ENCODE measurements at places on chromosomes 11 and 22.

DNA sequence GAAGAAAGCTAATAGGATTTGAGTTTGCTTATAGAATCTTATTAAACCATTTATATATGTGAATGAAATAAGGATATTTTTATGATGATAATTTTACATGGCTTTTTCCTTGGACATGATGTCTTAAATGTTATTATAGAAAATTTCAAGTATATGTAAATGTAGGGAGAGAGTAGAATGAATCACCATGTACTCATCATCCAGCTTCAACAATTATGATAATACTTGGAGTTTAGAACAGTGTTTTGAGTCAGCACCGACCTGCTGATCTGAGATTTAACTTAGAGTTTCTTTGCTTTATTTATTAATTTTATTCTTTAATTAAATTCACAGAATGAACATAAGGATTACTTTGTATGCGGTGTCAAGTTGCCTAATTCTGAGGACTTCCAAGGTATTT, 193.5 kb downstream of the UVRAG start:
- DNase-seq: peak; percentile 24

DNA sequence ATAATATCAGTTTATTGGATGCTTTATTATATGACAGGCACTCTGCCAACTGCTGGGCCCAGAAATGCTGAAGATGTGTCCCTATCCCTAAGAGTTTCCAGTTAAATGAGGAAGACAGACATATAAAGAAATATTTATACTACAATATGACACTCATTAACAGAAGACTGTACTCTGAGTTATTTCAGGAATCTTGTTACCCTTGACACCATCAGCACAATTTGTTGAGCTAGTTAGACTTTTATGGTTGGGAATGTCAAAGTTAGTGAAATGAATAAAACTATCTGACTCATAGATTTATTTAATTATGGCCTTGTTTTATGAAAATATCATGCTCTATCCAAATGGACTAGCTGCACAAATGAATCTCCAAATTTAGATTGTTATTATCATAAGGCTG, 25.6 kb upstream of the MSANTD4 start:
- DNase-seq: no peak

DNA sequence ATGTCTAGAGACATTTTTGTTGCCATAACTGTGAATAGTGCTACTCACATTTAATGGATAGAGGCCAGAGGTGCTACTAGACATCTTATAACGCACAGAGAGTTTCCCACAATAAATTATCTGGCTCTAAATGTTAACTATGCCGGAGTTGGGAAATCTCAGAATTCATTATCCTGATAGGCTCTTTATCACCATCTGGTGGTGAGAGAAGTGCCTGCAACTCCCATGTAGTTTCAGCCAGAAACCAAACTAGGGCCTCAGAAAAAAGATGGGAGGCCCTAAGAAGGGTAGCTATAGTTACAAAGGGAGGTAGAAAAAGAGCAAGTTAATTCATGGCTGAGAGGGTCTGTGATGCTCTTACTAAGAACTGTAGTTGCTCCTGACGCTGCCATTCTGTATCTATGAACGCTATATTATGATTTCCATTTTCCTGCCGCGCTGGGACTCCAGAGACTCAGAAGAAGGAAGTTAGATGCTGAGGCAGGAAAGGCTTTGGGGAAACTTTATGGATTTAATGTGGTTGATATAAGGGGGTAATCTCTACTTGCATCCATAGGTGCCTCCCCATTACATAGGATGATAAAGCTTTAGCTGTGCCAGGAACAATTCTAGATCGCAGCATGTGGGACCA, 22.9 kb upstream of the MRPL17 start:
- peak; percentile 79 for DNase-seq

DNA sequence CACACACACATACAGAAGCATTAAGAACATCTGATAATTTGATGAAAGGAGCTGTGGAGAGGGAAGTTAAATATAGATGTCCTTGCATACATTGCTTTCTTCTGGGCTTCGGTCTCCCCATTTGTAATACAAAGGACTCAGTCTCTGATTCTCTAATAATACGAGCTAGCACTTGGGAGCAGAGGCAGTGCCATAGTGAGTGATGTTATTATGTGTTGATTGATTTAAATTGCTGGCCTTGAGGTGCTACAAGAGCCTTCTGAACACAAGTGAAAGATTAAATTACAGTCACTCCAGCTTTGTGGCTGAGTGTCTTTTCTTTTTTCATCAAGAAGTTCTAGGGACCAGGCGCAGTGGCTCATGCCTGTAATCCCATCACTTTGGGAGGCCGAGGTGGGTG, 61.5 kb upstream of the HMGXB4 start:
- DNase-seq: no peak

GRCh38 chr22:26066534-26066933, 102.7 kb upstream of the SEZ6L start:
- DNase-seq: no peak

GRCh38 chr11:1564535-1565172, 7.4 kb downstream of the DUSP8 start:
- DNase-seq: peak; percentile 83

DNA sequence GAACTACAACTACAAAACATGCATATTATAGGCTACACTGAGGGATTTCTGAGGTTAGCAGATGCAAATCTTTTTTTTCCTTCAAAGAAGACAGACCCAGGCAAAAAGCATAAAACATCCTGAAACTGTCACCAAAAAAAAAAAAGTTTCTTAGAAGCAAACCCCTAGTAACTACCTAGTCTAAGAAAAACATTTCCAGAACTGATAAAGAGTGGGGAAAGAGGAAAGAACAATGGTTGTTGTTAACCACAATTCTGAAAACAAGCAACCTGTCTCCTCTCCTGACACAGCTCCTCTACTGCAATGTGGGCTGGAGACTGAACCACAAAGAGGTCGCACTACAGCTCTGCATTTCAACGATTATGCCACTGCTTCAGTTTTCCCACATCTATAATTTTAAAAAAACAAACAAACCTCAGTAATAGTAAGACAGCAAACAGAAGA, 15.0 kb downstream of the DENND5A start:
- peak; percentile 54 for DNase-seq
